Left renal pelvis (tissue), 4 donors: ENCODE measurements at places on chromosomes 11 and 22. TPM values are rescaled to one million over a fixed set of nuclear protein-coding genes. Genes with fewer than 3 reads are reported as not detected.

DNA sequence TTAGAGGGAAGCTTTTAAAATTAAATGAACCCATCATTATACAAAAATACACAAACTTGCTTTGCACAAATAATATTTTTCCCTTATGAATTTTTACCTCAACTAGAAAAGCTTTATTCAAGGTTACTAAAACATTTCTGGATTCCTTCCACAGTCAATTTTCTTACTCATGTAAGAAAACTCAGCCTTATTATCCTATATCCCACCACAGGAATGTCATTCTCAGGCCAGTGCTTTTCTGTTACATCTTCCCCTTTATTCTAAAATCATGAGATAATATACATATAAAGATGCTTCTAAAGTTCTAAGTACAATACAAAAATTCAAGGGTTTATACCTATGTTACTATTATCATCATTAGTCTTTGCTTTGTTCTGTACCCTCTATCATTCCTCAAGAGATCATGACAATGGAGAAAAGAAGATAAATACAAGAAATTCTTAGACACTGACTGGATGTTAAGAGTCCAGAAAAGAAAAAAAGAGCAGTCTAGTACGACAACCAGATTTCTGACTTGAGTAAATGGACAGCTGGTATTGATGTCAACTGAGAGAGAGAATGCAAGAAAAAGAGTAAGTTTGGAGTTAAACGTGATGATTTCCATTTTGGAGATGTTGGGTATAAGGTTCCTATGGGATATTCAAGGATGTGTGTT lies 60.3 kb downstream of the MTMR2 start:
- no peak for DNase-seq

DNA sequence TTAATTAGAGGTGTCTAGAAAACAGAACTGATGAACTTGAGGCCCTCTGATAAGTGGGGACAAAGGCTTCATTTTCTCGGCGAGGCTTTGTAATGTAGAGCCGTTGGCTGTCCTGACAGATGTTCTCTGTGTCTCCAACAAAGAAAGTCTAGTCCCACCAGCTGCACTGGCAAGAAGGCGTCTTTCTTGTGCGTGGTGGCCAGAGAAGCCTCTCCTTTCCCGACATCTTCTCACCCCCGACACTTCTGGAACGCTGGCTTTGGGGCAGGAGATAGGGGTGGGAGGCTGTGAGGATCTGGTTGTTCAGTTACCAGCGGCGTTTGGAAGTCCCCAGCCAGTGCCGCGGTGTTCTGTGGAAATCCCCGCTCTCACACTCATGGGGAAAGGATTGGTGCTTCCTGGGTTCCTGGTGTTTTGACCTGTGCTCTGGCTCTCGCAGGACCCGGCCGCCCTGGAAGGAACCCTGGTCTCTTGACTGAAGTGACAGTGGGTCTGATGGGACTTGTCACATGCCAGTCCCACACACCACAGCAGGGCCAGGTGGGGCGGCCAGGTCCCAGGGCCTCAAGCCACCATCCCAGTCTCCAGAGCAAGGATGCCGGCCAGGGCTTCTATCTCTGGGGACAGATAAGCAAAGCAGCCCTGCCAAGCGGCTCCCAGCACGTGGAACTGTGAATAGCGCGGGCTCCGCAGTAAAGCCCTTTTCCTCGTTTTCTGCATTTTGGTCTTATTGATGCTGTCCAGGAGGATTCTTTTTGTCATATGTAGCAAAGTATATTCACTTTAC lies 23.2 kb downstream of the FADS2 start:
- no peak for DNase-seq

DNA sequence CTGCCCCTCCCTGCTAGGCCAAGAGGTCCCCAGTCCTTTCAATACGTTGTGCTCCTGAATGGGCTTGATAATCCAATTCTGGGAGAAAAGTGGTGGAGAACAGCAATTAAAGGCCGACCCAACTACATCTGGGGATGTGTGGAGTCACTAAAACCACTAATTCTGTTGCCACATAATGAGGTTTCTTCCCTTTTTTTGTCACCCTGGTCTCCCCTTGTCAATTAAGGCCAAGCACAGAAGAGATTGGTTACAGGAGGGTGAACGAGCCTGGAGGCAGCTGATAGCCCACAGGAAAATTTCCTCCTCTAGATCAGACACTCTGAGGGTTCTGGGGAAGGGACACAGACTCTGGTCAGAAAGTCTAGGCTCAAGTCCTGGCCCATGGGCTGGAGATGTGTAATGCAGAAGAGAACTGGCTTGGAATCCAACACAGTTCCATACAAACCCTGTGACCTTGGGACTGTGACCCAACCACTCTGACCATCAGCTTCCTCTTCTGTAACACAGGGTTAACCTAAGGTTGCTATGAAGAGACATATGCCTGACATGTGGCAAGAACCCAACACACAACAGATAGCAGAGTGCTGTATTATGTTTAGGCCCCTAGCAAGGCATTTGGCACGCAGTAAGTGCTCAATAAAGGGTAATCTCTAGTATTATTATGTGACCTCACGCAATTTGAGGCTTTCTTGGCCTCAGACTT lies 146.4 kb downstream of the CHST1 start:
- no peak for DNase-seq

Gene OR52E8
- not detected for polyA plus RNA-seq

DNA sequence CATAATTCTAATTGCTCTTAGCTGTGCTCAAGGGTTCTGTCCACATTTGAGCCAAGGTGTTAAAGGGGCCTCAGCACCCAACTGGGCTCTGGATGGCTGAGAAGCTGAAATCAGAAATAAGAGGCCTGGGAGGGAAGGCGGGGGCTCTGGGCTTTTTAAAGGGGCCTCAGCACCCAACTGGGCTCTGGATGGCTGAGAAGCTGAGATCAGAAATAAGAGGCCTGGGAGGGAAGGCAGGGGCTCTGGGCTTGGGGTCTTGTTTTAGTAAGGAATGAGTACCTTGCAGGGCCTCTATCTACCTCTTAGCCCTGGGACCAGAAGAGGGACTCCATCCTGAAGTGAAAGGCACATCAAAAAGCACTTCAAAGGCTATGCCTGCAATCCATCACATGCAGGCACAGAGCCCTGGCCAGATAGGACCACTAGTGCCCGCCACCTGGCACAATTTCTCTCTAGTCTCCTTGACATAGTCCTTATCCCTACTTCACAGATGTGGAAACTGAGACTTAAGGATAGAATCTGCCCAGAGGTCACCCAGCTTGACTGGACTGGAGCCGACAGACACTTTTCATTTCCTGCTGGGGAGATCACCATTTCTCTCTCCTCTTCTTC lies 35.6 kb downstream of the DKK3 start:
- no peak for DNase-seq
